ENCODE measurements at places on chromosomes 6 and 20. TPM values are rescaled to one million over a fixed set of nuclear protein-coding genes. Genes with fewer than 3 reads are reported as not detected.

The ARMH2 gene
- polyA plus RNA-seq, result not detected

The PPP1R14C gene
- polyA plus RNA-seq, result 0.17 TPM

The RWDD2A gene
- 4.4 TPM for polyA plus RNA-seq

The VPS16 gene
- 16.8 TPM for polyA plus RNA-seq

The VGLL2 gene
- polyA plus RNA-seq, result not detected

- DNase-seq, result no peak
Measured at GRCh38 chr6:39923394-39923793, 10.9 kb downstream of the MOCS1 start.

DNA sequence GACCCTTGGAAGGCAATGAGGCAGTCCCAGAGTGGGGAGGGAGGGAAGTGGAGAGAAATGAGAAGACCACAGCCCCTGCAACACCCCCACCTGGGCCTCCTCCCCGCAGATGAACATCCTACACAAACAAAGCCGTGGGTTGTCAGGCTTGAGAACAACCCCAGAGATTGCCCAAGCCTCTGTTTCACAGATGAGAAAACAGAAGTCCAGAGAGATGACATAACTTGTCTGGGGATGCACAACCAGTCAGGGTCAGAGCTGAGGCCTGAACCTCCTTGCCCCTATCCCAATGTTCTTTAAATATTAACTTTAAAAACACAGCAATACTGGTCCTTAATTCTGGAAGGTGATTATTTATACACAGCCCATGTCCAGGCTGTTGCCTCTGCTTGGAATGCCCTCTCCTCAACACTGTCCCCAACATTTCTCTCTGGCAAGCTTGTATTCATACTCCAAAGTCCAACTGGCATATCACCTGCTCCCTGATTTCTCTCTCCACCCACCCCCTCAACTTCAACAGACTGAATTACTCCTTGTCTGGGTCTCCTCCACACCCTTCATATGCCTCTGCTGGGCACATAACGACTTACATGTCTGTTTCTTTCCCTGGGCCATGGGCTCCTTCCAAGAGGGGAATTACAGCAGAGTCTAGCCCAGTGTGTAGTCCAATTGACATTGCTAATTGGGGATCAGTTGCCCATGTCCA lies 135.5 kb upstream of the LRFN2 start:
- DNase-seq, result no peak

- DNase-seq, result no peak
Measured at GRCh38 chr20:63452821-63453523, 19.5 kb downstream of the KCNQ2 start.

GRCh38 chr6:166972101-166972500 lies 15.8 kb upstream of the RNASET2 start:
- DNase-seq, result no peak

DNA sequence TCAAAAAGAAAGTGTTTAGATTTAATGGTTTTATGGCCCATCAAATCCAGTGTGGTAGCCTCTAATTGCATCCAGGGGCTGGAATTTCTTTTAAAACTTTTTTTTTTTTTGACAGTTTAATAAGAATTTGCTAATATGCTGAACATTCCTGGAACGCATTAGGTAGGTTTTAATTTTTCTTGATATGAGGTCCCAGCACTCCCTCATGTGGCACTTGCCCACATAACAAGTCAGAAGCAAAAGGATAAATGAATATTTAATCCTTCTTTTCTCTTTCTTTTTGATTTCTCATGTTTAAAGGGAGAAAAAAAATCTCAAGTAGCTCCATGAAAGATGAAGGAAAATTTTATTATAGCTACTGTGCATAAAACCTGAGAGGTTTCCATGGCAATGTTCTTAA lies 13.5 kb downstream of the HAO1 start:
- no peak for DNase-seq

DNA sequence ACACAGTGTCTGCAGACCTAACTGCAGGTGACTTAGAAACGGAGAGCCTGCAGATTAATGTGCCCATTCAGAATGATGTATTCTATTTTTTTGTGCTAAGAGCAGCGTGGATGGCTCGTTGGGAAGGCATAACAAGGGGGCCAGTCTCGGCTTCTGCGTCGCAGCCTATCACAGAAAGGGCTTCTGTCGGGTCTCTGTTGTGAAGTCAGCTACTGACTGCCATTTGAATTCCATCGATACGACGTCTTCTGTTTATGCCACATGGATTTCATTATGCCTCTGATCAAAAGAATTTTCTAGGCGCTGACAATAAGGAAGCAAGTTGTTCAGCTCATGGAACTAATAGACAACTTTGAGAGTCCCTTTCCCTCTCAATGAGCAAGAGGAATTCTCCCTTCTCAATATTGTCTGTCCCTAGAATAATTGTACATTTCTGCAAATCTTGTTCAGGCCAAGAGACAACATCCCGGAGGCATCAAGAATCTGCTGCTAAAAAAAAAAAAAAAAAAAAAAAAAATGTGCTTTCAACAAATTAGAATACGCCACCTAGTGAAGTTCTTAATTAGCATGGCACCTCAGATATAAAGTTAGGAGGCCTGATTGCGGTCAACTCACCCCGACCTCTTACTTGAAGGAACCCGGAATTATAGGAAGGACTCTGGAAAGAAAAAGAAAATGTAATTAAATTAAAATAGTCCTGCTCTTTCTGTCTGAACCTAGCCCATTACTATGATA lies 223.9 kb downstream of the TSHZ2 start:
- no peak for DNase-seq

DNA sequence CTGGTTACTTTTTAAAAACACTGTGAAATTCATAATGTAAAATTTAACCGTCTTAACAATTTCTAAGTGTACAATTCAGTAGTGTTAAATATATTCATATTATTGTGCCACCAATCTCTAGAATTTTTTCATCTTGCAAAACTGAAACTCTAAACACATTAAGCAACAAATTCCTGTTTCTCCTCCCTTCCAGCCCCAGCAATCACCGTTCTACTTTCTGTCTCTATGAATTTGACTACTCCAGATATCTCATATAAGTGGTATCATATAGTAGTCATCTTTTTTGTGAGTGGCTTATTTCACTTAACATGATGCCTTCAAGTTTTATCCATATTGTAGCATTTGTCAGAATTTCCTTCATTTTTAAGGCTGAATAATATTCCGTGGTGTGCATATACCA lies 44.7 kb downstream of the RSPH3 start:
- DNase-seq, result no peak

DNA sequence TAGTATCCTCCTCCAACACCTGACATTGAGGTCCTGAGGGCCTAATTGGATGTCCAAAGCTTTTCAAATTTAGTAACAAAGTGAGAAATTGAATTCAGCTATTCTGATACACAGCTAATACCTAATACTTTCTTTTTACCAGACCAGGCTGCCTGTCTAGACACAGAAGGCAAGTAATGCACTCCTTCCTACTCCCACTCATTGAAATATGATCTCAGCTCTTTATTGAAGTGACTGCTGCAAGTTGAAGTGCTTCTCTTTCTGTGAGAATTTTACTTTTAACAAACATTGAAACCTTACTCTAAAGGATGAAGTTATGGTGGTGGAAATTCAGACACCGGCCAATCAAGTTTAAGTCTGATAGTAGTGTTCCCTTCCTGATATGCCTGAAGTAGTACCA lies 90.8 kb upstream of the OGFRL1 start:
- DNase-seq, result no peak

All from ovary (tissue), 10 donors.